ENCODE measurements at places on chromosomes 5 and 9. TPM values are rescaled to one million over a fixed set of nuclear protein-coding genes. Genes with fewer than 3 reads are reported as not detected.

The CCDC183 gene
- total RNA-seq, result not detected

- no peak for DNase-seq
Observed at GRCh38 chr9:26311463-26311995, 581.1 kb downstream of the CAAP1 start.

DNA sequence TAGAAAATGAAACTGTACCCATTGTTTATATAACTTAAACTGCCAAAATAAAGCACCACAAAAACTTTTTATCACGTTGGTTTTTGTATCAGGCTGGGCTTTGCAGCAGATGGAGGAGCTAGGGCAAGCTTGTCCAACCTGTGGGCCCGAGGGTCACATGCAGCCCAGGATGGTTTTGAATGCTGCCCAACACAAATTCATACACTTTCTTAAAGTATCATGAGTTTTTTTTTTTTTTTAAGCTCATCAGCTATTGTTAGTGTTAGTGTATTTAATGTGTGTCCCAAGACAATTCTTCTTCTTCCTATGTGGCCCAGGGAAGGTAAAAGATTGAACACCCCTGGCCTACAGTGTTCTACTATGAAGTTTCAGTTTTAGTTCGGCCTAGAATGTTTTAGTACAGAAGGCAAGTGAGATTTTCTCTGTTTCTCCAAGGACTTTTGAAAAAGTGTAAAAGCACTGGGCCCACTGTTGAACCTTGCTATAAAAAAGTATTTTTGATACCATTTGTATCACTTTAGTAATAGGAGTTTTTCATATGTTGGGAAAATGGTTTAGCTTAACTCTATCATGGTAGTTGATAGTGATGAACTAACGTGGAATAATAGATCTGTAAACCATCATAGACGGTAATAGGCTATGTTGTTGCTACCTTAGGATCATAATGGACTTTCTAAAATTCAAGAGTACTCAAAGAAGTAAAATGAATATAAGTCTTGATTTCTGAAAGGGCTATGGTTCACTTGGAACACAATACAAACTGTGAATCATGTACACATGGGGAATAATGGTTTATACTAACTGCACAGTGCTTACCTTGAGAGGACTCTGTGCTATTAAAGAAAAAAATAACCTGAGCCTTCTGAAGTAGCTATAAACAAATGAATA, 2.9 kb downstream of the CDKN2A start:
- no peak for DNase-seq

DNA sequence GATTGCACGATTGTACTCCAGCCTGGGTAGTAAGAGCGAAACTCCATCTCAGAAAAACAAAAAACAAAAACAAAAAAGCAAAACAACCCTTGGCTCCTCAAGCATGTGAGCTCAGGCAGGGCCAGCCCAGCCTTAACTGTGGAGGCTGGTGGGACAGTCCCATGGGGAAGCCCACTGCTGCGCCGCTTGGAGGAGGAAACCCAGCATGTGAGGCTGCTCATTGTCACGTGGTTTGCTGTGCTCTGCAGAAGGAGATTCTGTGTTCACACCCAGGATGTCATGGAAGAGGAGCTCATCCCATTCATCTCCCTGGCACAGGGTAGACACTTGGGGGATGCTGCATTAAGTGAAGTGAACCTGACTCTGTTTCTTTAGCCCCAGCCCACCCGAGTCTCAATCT, 4.0 kb downstream of the ZBED3 start:
- DNase-seq, result no peak

- DNase-seq, result no peak
Observed at GRCh38 chr5:27316271-27316650, 277.9 kb upstream of the CDH9 start.

DNA sequence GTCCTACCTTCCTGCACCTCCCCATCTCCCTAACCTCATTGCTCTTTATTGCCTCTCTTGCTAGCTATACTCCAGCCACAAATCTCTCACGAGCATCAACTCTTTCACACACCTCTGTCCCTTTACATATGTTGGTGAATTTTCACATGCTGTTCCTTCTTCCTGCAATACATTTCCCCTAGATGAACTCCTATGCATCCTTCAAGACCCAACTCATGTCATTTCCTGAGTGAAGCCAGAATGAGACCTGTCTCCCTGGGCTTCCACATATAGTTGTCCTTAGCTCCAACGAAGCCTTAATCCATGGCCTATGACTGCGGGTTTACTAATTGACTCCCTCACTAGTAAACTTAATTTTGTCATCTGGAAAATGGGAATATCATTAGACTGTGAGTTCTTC, 297.3 kb upstream of the PANK3 start:
- DNase-seq, result no peak

The SKP2 gene
- total RNA-seq, result 52.8 TPM

- DNase-seq, result no peak
Observed at GRCh38 chr5:132008961-132009680, 2.3 kb downstream of the ACSL6 start.

GRCh38 chr5:14706615-14707021, 42.1 kb downstream of the OTULIN start:
- DNase-seq, result no peak

GRCh38 chr5:80481019-80481893, 6.6 kb upstream of the FAM151B start:
- no peak for DNase-seq

Data from CD8-positive, alpha-beta memory T cell (primary cell).